ENCODE measurements at places on chromosomes 6 and 20. TPM values are rescaled to one million over a fixed set of nuclear protein-coding genes. Genes with fewer than 3 reads are reported as not detected.

BPI gene
- total RNA-seq = not detected

SMPDL3A gene
- 7.4 TPM for total RNA-seq

HTR1E gene
- total RNA-seq = not detected

IL20RA gene
- total RNA-seq = not detected

TRAPPC3L gene
- not detected for total RNA-seq

POPDC3 gene
- not detected for total RNA-seq

IPCEF1 gene
- total RNA-seq = not detected

PPIL6 gene
- 3.1 TPM for total RNA-seq

CST11 gene
- total RNA-seq = not detected

FGD2 gene
- total RNA-seq = not detected

BPIFB1 gene
- not detected for total RNA-seq

CST9 gene
- total RNA-seq = not detected

All from cardiac atrium fibroblast (primary cell).